Activated CD8-positive, alpha-beta memory T cell treated with anti-CD3 and anti-CD28 coated beads, Interleukin-2, amount 10 ng/mL, durations not matched to agents 7 days and 5 days (primary cell): ENCODE measurements at places on chromosomes 6 and 20. TPM values are rescaled to one million over a fixed set of nuclear protein-coding genes. Genes with fewer than 3 reads are reported as not detected.
A peak's percentile ranks its signal among the peaks of the same experiment; 100 is the strongest.

SPTLC3 gene
- 1.2 TPM for total RNA-seq

DNA sequence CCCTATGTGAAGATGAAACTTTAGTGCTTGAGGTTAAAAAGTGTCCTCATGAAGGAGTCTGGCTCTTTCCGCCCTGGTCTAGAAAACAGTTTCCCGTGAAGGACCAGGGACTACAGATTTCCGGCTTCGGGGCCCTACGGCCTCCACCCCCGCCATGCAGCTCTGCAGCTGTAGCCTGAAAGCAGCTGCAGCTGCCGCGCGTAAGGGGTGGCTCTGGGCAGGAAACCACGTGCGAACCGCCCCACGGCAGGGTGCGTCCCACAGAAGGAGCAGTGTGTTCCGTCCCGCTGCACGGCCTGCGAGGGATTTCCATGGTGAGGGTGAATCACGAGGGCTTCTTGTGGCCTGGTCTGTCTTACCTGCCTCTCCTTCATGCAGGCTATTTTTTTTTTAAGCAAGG, 117.0 kb downstream of the ERMARD start:
- DNase-seq, result peak; percentile 86

PROKR2 gene
- total RNA-seq, result not detected

DNA sequence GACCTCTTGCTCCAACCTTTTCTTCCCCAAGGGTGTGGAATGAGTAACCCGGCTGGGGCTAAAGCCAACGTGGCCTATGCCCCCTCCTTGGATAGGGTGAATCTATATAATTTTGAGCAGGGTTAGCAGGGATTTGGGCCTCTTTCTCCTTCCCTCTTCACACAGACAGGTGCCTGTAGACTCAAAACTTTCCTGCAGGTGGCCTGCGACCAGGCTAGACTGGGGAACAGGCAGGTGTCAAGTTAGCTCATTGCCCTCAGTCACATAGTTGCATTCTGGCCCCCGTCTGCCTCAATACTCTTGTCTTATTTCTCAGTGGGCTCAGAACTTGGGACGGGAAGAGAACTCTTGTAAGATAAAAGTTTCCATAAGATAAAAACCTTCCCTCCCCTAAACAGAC, 243.0 kb downstream of the ATXN1 start:
- no peak for DNase-seq

- no peak for DNase-seq
These were observed 42.9 kb downstream of the HDGFL1 start for GRCh38 chr6:22612236-22612635.
